Endothelial cell of umbilical vein (primary cell): ENCODE measurements at places on chromosomes 7 and 10. TPM values are rescaled to one million over a fixed set of nuclear protein-coding genes. Genes with fewer than 3 reads are reported as not detected.

DNA sequence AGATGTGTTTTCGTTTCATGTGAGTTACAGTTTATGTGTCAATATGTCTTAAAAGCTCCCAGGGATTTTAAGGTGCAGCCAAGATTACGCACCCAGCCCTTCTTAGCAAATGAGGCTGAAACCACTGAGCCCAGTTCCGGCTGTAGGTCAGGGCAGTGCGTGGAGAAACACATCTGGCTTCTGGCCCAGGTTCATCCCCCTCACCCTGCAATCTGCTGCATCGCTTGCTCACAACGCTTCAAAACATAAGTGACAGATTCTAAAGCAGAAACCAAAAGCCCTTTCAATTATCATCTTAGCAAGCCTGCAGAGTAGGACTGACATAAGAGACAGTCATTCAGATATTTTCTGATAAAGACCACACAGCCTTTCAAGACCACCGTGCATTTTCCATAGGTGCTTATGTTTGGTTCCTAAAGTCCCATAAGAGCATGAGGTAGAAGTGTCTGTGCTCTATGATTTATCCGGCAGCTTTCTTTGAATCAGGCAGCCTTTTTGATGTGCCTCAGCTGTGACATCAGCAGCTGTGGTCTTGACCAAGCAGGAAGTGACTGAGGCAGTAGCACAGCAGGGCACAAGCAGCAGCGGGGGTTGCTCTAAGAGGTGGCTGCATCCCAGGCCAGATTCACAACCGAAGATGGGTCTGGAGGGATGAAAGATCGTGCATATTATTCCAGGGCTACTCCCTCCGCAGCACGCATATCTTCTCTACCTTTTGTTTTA lies 72.1 kb upstream of the LYZL2 start:
- no peak for DNase-seq

Gene OR6B1
- total RNA-seq = not detected in 2 replicates

DNA sequence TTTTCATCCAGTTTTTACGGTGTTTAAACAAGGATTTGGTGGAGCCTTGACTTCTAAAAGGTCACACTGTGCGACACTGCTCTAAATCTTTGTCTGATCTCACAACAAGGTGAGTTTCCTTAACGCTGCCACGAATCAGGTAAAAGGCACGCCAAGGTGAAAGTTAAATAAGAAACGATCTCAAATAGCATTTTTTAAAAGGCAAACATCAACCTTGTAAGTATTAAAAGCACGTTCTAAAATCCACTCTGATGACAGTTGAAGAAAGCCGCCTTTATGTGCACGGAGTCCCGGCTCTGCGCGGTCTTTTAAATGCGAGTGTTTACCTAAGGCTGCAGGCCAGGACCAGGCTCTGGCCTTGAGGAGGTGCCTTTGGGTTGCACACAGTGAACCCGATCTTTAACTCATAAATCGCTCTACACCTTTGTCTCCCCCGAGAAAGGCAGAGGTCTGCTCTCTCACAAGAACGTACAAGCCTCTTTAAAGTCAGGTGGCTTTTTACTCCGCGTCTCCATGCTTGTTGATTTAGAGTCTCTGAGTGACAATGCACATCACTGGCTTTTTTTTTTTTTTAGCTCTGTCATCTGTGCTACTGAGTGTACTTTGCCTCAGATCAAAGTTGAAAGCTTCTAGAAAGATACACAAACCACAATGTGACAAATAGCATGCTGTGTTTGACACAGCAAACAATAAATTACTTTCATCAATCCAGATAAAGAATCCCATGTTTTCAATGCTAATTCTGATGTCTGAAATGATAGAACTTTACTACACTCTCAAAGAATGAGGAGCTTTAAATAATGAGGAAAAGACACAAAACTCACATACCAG lies 25.9 kb upstream of the RNF32 start:
- DNase-seq = no peak

DNA sequence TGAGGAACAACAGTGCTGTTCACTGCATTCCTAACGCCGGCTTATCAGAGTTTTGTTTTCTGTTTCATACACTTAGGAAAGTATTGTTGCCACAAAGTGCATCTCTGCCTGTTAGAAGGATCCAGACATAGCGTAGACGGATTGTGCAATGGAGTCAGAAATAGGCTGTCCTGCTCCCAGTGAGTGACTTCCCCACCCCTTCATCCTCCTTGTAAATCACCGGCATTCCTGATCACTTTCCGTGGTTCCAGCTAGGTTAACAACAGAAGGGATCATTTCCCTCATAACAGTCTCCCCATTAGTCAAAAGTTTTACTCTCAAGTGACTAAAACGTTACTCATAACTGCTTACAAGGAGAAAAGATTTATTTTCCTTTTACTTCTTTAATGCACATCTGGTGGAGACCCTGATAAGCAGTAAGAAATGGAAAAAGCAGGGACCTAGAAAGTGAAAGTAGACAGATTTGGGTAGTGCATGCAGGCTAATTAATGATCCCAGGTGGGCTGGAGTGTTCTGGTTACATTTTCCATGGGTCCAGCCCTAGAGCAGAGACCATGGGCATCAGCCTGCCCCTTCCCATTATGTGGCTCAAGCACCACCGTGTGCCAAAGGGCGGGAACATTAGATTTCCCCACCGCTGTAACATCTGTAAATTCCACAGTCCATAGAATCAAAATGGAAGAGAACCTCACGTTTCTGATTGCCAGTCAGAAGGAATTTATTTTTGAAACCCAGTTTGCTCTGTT lies 395.1 kb upstream of the GALNT17 start:
- DNase-seq = peak; percentile 2

- no peak for DNase-seq
Measured at GRCh38 chr7:156107957-156108356, 295.7 kb upstream of the SHH start.

DNA sequence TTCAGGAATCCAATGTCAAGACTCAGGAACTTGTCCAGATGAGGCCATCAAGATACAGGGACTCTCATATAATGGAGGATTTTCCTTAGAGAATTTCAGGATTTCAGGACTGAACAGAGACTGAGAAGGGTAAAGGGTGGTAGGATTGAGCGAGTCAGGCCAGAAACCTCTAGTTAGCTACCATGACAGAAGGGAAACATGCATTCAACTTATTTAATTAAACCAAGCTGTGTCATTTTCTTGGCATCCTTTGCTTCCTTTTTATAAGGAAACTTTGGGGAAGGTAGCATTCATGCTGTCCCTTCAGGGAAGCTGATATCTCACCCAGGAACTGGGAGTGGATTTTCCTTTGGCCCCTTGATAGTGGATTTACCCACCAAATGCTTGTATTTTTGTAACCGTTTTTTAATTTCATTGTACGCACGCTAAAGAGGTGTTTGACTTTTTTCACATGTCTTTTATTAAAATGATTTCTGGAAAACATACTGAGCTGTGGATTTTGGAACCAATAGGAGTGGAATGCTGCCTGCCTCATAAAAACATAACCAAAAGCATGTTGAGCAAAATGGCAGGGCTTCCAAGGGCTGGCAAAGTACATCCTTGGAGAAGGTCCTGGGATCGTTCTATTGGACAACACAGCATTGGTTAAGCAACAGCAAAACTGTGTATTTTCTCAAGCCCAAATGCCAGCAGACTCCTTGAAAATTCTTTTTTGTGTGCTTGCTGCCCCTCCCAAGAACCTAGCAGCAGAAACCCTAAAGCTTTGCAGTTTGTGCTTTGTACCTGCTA lies 104.5 kb downstream of the CXCL12 start:
- DNase-seq = no peak

- no peak for DNase-seq
Measured at GRCh38 chr10:109428775-109429491, 494.4 kb downstream of the XPNPEP1 start.

DNA sequence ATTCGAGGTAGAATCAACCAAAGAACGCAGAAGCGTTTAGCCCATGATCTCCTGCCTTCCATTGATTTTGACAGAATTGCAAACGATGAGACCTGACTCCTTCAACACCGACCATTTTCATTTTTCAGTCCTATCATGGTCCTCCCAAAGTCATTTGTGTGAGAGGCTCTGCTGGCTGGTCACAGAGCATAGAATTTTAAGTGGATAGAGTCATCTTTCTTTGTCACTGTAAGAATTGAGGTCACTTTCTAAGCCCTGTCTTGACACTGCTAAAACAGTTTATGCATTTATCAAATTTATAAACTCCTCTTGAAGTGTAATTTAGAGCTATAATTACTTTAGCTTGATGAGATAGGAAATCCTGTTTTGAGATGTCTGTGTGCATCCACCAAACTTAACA lies 72.0 kb downstream of the UBE3C start:
- DNase-seq = no peak

Gene NPTX2
- total RNA-seq = 0.42 and 0.53 TPM in 2 replicates

- DNase-seq = no peak
Measured at GRCh38 chr7:75725306-75725705, 13.4 kb downstream of the HIP1 start.

DNA sequence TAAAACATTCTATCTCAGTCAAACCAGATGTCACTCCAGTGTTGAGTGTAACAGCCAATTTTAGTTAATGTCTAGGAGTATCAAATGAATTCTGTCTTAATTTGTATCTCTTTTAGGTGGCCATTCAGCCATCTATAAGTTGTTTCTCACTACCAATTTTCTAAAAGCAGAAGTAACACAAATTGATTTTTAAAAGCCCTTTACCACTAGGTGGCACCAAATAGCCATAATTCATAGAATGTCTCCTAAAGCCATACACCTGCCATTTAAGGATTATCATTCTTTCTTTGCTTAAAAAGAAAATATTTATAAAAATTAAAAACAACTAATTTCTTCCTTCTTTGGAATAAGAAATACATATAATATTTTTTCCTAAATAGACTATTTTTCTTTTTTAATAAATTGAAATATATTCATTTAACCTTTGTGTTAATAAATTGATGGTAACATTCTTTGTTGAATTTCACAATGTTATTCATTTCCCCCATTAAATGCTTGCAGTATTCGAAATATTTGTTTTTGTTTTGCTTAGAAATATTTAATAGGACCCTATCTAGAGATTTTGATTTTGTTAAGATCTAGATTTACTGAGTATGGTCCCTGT lies 107.8 kb upstream of the PPP1R3A start:
- peak; percentile 64 for DNase-seq

Gene DRGX
- not detected in 2 replicates for total RNA-seq

GRCh38 chr10:52619052-52619451 lies 153.5 kb downstream of the MBL2 start:
- no peak for DNase-seq

Gene PIP
- not detected in 2 replicates for total RNA-seq

GRCh38 chr10:26780793-26781601 lies 79.8 kb downstream of the ABI1 start:
- no peak for DNase-seq

GRCh38 chr7:88664630-88665233 lies 94.8 kb upstream of the ZNF804B start:
- peak; percentile 88 for DNase-seq

GRCh38 chr7:36048141-36048901 lies 104.7 kb upstream of the EEPD1 start:
- no peak for DNase-seq

DNA sequence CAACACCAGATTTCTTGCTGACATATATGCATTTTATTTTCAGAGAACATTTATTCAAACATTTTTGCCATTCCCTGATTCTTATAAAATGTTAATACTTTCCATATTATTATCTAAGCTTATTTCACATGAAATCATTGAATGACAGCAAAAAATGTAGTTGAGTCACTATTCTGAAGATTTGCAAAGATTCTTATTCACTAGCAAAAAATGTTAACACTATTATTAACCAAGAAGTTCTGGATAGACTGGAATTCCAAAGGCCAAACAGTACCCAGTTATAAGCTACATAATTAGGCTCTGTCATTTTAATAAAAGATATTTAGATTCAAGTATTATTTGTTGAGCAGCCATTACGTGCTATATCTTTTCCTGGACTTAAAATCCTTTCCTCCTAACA lies 4.3 kb downstream of the GSTO2 start:
- DNase-seq = no peak

Gene BRAT1
- total RNA-seq = 31.6 and 32.2 TPM in 2 replicates

DNA sequence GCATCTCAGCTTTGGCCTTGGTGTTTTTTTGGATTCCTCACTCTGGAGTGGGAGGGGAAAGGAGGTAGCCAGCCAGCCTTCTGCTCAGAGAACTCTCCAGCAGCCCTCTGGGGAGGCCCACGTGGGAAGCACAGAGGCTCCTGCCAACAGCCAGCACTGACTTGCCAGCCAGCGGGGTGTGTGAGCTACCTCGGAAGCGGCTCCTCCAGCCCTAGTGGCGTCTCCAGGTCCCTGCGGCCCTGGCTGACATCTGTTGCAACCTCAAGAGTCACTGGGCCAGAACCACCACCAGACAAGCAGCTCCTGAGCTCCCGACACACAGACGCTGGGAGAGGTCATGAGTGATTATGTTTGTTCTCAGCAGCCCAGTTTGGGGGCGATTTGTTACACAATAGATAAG lies 180.2 kb upstream of the FZD8 start:
- DNase-seq = no peak

Gene TLX1
- not detected in 2 replicates for total RNA-seq

GRCh38 chr10:112208997-112209396 lies 25.4 kb upstream of the GPAM start:
- DNase-seq = no peak

GRCh38 chr10:112280205-112280921 lies 2.8 kb upstream of the TECTB start:
- DNase-seq = no peak

DNA sequence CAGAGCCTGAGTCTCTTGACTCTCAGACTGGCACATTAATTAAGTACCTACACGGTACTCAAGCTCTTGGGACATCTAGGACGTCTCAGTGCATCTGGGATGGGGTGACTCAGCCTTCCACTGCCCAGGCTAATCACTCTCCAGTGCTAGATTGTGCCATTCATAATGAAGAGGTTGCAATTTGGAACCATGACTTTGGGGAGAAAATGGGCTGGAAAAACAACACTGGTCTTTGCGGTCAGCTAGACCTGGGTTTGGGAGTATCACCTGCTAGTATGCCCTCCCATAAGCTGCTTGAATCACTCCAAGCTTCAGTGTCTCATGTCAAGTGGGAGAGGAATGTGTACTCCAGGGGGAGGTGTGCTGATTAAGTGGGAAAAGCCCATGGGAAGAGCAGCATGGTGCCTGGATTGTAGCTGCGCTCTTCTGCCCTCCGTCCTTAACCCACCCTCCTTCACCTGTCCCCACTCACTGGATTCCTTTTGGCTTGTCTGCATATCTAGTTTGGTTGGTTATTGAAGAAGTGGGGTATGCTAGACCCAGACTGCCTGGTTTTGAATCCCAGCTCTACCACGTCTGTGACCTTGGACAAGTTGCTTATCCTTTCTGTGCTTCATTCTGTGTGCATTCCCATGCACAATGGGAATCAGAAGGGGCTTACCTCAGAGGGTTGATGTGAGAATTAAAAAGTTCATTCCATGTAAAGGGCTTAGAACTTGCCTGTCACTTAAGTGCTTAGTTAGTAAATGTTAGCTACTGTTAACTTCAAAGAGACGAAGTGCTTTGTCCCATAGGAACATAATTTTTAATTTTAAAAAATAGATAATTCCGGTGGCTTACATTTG lies 3.8 kb downstream of the NFE2L3 start:
- DNase-seq = peak; percentile 68

DNA sequence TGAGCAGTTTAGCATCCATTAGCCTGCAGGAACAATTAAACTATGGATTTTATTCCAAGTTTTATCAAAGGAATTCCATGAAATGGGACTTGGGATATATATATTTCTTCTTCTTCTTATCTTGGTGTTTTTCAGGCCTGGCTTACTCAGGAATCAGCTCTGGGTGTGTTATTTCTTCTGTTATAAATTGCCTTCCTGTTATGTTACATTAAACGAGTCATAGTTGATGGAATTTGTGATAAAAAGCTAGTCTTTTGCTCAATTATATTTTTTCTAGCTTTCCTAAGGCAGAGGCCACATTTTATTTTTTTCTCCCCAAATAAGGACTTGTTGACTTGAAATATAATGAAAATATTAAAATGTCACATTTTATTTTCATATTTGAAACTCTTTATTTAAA lies 141.3 kb downstream of the EPC1 start:
- DNase-seq = peak; percentile 90
